CD4-positive, alpha-beta T cell (primary cell): ENCODE measurements at places on chromosomes 13 and 19.

- H3K4me3 ChIP-seq = no peak overlapping the region
- H3K4me1 ChIP-seq = no peaks in the 10 kb centered on the region
Measured at GRCh38 chr13:38024431-38024830, 154.9 kb upstream of the TRPC4 start.

GRCh38 chr13:75307370-75307949, 174.5 kb downstream of the TBC1D4 start:
- H3K4me3 ChIP-seq = no peak overlapping the region
- H3K27ac ChIP-seq = no peak overlapping the region
- H3K27me3 ChIP-seq = no peaks in the 10 kb centered on the region
- peaks cover 85% of the 10 kb centered on the region for H3K36me3 ChIP-seq
- DNase-seq = no peak

GRCh38 chr19:30567536-30568232, 195.5 kb downstream of the ZNF536 start:
- H3K27ac ChIP-seq = no peak overlapping the region
- no peak overlapping the region for H3K4me3 ChIP-seq
- no peaks in the 10 kb centered on the region for H3K4me1 ChIP-seq
- no peaks in the 10 kb centered on the region for H3K36me3 ChIP-seq
- H3K27me3 ChIP-seq = no peaks in the 10 kb centered on the region

GRCh38 chr13:104477261-104477660, 1411.0 kb upstream of the SLC10A2 start:
- H3K4me1 ChIP-seq = no peaks in the 10 kb centered on the region
- no peak for DNase-seq
- no peaks in the 10 kb centered on the region for H3K27me3 ChIP-seq
- H3K36me3 ChIP-seq = no peaks in the 10 kb centered on the region

DNA sequence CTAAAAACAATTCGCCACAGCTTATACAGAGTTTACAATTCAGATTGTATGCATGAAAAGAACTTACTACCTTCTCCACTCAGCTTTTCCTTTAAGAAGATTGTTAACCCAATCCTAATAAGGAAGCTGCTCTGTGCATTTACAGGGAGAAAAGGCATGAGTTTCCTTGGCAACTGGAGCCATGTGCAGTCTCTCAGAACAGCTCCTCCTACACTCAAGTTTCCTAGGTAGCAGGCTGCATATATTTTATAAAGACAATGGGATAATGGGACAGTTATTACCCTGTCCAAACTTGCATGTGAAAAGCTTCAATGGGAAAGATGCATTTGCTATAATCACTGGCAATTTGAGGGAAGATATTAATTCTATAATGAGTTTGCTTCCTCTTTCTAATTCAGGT, 125.5 kb upstream of the TRPC4 start:
- H3K4me3 ChIP-seq = no peak overlapping the region
- H3K36me3 ChIP-seq = no peaks in the 10 kb centered on the region

GRCh38 chr19:7888145-7888825, at the start of gene LRRC8E:
Gene LRRC8E (plus strand): TSS chr19:7888510. CDS start chr19:7895604, 7,094 bp downstream.
- DNase-seq = no peak
- peaks cover 9% of the 10 kb centered on the region for H3K4me1 ChIP-seq
- peaks cover 16% of the 10 kb centered on the region for H3K27me3 ChIP-seq
- no peak within 1 kb of the TSS for H3K4me3 ChIP-seq
- H3K27ac ChIP-seq = no peak within 1 kb of the TSS
- H3K36me3 ChIP-seq = no peaks in the 10 kb centered on the region

- no peak for DNase-seq
- H3K4me1 ChIP-seq = peaks cover 14% of the 10 kb centered on the region
- peaks cover 28% of the 10 kb centered on the region for H3K36me3 ChIP-seq
- H3K27ac ChIP-seq = no peak overlapping the region
- no peaks in the 10 kb centered on the region for H3K27me3 ChIP-seq
- H3K4me3 ChIP-seq = no peak overlapping the region
Measured at GRCh38 chr19:17138937-17139598, 63.5 kb downstream of the MYO9B start.

- H3K4me1 ChIP-seq = no peaks in the 10 kb centered on the region
- no peak overlapping the region for H3K4me3 ChIP-seq
- no peak for DNase-seq
- H3K27ac ChIP-seq = no peak overlapping the region
- H3K27me3 ChIP-seq = no peaks in the 10 kb centered on the region
Measured at GRCh38 chr19:33207040-33207620, 13.0 kb downstream of the LRP3 start.

GRCh38 chr13:112705286-112705685, 15.4 kb downstream of the ATP11A start:
- H3K27me3 ChIP-seq = no peaks in the 10 kb centered on the region
- peaks cover 2% of the 10 kb centered on the region for H3K36me3 ChIP-seq
- peaks cover 19% of the 10 kb centered on the region for H3K4me1 ChIP-seq
- no peak overlapping the region for H3K27ac ChIP-seq
- H3K4me3 ChIP-seq = no peak overlapping the region
- DNase-seq = no peak

- H3K27ac ChIP-seq = no peak overlapping the region
- no peak overlapping the region for H3K4me3 ChIP-seq
- no peaks in the 10 kb centered on the region for H3K36me3 ChIP-seq
- DNase-seq = no peak
- H3K27me3 ChIP-seq = no peaks in the 10 kb centered on the region
Measured at GRCh38 chr13:92513672-92514071, 712.9 kb upstream of the GPC6 start.

- no peaks in the 10 kb centered on the region for H3K27me3 ChIP-seq
- H3K4me1 ChIP-seq = peaks cover 31% of the 10 kb centered on the region
- H3K27ac ChIP-seq = no peak overlapping the region
- no peak for DNase-seq
Measured at GRCh38 chr13:20473139-20473538, 52.5 kb downstream of the CRYL1 start.
